Effector CD8-positive, alpha-beta T cell (primary cell): ENCODE measurements at places on chromosomes 3 and 15.

DNA sequence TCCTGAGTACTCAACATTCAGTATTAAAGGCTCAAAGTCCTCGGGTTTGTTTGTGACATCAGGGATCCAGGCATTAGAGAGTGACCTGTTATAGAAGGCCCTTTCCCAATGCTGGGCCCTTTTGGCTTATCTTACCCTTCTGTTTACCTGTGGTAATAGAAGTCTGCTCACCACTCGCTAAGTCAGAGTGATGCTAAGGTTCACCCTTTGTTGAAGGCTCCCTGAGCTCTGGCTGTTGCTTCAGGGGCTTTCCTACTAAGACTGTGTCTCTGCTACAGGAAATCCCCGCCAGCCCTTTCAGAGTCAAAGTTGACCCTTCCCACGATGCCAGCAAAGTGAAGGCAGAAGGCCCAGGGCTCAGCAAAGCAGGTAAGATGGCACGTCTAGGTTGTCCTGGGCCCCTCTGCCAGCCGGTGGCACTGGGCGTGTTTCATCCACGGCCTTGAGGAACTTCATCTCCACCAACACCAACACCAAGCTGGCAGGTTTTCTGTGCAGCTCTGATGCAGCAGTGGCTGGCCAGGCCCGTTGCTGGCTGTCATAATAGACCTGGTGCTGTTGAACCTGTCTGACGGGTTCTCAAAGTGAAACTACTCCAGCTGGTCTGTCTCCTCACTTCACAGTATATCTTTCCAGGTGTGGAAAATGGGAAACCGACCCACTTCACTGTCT lies 99.1 kb downstream of the DNASE1L3 start:
- DNase-seq: no peak

DNA sequence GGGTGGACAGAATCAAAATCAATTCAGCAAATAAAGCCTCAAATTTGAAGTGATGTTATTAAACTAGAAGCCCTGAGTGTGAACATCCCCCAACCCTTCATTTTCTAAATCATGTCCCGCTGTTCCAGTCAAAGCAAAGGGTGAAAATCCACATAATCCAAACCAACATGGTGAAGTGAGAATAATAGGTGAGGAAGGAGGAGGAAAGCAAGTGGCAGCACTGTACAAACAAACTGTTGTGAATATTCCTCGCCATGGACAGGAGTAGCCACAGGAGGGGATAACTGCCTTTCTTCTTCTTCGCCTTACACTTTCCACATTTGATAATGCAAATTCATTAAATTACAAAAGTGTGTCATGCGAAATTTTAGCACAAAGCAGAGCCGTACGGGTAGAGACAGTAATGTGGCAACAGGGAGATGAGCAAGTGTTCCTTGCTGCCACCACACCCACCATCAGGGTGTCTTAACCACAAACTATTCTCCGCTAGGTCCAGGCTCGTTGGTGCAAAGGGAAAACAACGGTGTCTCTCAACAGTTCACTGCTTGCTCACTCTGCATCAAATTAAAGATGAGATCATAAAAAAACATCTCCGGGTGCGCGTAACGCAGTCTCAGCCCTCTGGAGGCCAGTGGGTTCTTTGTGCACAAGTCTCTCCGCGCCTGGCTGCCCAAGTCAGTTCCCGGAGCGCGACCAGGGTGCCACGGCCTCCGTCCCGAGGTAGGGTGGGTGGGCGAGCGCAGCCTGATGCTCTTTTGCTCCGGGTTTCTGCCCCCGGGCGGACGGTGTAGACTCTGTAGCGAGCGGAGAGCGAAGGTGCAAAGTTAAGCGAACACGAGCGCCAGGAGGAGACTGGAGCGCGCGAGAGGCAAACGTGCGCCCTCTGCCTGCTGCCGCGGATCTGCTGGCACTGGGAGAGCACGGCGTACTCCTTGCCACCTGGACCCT lies 6.7 kb downstream of the EPHA3 start:
- no peak for DNase-seq

GRCh38 chr3:121436641-121437040 lies 109.1 kb downstream of the POLQ start:
- DNase-seq: no peak

GRCh38 chr3:73768524-73769308 lies 144.0 kb upstream of the PDZRN3 start:
- no peak for DNase-seq

DNA sequence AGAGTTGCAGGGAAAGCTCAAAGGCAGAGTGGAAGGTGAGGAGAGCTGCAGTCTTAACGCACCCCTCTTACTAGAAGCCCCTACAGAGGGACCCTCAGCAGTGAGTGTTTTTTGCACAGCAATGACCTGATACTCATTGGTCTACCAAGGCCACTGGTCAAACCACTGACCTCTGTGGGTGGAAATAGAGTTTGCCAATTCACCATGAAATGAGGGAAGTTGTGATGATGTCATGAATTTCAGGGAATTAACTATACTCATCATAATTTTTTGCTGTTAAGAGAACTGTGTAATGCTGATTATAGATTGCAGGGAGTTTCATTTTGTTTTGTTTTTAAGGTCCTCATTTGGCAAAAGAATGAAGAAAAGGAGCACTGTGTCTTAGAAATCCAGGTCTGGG lies 101.7 kb upstream of the SMAD3 start:
- DNase-seq: no peak

GRCh38 chr15:78420220-78420619 lies 17.8 kb upstream of the IREB2 start:
- no peak for DNase-seq

DNA sequence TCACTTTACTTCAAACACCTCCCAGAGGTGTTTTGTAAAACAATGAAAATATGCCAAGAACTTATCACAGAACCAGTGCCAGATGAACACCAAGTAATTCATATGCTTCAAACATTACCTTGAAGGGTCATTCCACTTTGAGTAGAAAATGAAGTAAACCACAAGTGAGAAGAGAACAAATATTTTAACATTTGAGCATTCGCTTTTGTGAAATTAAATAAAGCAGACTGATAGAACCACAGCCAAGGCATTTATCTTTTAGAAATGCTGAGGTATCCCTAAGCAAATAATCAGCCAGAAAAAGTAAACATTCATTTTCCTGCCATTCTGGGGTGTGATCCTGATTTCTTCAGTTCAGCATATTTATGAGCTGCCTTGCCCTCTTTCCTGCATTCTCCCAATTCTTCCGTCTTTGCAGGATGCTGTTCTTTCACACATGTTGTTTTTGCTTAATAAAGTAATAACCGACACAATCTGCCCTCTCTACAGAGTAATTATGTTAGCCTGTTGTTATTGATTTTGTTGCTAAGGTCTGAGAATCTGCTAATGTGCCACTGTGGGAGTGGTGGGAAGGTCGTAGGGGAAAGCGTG lies 235.6 kb upstream of the TGFBR2 start:
- no peak for DNase-seq

- DNase-seq: no peak
Observed at GRCh38 chr3:1365528-1365927, 272.7 kb downstream of the CNTN6 start.

DNA sequence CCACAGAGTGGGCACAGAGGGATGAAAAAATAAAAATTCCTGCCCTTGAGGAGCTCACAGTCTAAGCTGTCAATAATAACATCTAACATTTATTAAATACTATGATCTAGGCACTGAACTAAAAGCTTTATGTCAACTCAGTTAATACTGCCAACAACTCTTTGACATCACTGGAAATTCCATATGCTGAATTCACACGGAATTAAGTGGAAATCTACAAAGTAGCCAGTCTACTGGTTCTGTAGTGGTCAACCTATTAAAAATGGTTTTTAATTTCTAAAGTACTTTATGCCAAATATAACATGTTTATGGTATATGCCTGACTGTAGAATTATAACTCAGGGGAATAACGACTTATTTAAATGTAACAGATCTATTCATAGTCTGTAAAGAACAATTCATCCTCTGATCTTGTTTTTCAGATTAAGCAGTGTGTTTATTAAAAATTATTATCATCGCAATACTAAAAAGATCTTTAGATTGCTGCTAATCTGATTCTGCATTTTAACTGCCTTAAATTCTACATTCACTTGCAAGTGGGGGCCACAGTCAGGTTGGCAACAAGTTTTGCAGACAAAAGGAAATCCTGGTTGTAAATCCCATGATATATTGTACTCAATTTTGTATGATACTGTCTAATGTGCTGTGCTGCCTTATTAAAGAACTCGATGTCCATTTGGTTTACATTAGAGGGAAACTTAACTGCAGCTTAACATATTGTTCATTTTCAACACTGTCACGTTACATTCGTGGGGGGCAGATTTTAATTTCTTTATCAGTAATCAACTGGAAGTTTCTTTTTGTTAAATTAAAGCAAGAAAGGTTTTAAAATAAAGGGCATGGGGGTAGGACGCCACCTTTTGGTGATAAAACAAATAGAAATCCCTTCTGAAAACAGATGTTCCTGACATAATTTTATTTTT lies 2.6 kb upstream of the FOXP1 start:
- no peak for DNase-seq

GRCh38 chr3:113758389-113759024 lies 11.7 kb downstream of the ATP6V1A start:
- no peak for DNase-seq

- no peak for DNase-seq
Observed at GRCh38 chr3:185347399-185347798, 15.5 kb upstream of the MAP3K13 start.

GRCh38 chr15:31840849-31841476 lies 189.4 kb upstream of the CHRNA7 start:
- no peak for DNase-seq

GRCh38 chr15:49155834-49156627 lies 632 bp upstream of the COPS2 start:
- no peak for DNase-seq

GRCh38 chr15:76565366-76565765 lies 228.8 kb downstream of the ISL2 start:
- DNase-seq: no peak

DNA sequence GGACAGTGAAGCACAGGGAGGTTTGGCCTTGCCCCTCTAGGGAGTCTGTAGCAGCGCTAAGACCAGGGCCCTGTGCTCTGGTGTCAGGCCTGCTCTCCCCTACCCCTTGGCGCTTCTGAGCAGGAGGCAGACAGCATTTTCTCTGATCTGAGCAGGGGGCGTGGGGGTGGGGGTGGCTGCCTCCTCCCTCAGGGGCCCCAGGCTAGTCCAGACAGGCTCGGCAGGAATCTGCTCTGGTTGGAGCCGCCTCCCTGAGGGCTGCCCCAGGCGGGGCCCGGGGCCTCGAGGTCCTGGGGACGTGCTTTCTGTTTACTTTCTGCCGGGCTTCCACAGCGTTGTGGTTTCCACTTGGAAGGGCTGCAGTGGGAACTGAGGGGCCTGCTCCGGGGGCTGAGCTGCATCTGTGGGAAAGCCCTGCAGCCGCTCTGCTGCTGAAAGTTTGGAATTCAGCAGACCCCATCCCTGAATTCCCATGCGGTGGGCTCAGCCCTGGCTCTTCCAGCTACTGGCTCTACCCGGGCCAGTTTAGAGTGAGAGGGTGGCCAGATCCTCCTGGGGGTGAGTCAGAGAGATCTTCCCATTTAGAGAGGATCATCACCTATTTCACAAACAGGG lies 105.4 kb downstream of the LINGO1 start:
- DNase-seq: no peak

DNA sequence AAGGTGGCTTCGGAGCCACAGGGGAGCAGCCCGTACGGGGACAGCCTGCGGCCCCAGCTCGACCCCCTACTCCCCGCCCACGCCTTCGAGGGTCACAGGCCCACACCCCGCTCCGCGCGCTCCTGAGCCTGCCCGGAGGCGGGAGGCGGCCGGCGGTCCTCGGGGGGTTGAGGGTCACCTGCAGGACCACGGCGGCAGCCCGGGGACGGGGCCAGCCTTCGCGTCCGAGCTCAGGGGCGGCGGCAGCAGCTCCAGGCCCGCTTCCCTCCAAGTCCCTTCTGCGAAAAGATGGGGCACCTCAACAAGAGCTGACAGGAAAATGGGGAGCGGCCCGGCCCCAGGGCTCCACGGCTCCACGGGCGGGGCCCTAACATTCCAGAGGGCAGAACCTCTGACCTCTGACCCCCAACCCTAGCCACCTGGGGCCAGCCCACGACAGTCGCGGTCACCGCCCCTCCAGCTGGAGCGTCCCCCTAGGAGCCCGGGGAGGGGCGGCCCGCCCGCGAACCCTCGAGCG lies 428 bp downstream of the LYSMD4 start:
- DNase-seq: no peak

- no peak for DNase-seq
Observed at GRCh38 chr3:2645001-2645400, 465.2 kb downstream of the IL5RA start.

DNA sequence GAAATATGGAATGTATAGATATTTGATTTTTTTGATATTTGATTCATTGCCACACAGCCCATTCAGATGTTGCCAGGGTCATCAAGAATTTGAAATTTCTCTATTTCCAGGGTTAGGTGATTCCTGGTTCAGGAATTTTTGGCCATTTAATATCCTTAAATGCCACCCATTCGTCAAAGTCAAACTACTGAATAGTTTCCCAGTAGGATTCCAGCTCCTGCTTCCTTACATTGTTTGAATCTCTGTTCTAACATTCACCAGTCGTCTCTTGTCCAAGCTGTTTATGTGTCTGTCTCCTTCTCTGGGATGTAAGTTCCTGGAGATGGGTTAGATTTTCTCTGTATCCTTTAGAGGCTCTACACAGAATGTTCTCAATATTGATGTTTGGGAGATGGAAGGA lies 124.9 kb upstream of the TLE3 start:
- no peak for DNase-seq

DNA sequence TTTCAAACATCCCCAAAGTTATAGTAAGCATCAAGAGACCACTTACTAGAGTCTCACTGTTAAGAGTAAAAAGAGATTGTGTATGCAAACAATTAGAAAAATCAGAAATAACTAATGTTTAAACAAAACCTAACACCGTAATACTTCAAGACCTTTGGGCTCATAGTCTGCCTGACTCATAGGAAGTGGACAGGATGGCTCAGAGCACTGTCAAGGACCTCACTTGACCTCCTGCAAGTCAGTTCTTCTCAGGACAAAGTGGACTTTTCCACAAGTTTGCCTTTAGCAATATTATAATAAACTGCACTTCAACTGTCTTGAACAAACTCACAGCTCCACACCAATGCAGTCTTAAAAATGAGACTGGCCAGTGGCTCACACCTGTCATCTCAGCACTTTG lies 34.8 kb downstream of the IL12A start:
- DNase-seq: no peak

DNA sequence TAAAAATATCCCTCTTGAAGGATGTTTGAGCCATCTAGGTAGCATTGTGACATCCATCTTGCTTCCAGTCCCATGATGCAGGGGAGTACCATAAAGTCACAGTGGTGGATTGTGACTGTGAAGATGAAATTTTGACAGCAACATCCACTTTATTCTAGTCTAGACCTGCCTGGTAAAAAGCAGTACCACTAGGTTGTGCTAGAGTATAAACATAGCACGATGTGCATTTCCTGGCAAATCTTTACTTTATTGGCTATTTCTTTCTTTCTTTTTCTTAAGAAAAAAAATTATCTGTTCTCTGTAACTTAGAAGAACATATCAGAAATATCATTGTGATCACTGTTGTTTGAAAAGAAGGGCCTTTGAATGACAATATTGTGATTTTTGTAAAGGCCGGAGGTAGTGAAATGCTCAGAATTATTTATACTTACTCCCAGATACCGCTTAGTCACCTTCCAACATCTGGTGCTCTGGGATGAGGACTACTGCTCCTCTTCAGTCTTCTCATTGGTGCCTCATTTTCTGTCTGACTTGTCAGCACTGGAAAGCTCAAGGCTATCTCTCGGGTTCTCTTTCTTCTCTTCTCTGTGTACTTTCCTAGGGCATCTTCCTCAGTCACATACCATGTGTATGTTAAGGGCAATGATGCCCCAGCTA lies 35.6 kb downstream of the AGBL1 start:
- DNase-seq: no peak
